ENCODE measurements at places on chromosomes 7 and 10.

- DNase-seq, result no peak
Observed at GRCh38 chr7:27103489-27104226, 1.2 kb upstream of the HOXA2 start.

GRCh38 chr10:26860102-26860442 lies 686 bp downstream of the ABI1 start:
- peak; percentile 71 for DNase-seq

GRCh38 chr7:3321206-3321605 lies 20.2 kb downstream of the SDK1 start:
- no peak for DNase-seq

DNA sequence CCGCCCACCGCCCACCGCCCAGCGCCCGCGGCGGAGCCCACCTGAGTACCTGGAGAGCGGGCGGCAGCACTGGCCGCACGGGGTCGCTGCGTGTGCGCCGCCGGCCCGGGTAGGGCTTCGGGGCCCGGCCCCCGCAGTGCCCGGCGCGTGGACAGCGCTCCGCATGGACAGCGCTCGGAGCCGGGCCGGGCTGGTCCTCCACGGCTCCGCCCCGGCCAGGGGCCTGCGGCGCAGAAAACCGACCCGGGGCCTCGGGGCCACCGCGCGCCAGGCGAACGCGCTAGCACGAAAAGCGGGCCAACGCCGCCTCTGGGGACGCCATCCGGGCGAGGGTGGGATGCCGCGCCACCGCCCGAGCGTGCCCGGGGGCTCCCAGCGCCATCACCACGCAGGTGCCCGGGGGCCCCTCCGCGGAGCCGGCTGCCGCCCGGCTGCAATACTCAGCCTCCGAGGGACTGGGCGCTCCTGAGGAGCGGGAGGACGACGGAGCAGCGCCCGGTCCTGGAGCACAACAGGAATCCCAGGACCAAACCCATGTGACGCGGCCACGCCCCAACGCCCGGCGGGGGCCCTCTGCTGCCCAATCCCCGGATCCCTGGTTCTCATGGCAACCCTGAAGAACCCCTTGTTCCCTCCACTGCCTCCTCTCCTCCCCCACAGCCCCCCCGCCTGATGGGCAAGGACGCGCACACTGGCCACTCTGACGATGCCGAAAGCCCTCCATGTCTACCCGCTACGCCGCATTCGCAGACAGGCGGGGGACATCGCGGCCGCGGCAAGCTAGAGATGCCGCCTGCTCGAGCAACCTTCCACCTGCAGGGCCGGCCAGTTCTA lies at the start of gene GRB10:
Gene GRB10 (minus strand): TSS at position 522 of the 834 bp plus-strand sequence. CDS start 50,574 bp downstream, outside the sequence.
- no peak for DNase-seq

DNA sequence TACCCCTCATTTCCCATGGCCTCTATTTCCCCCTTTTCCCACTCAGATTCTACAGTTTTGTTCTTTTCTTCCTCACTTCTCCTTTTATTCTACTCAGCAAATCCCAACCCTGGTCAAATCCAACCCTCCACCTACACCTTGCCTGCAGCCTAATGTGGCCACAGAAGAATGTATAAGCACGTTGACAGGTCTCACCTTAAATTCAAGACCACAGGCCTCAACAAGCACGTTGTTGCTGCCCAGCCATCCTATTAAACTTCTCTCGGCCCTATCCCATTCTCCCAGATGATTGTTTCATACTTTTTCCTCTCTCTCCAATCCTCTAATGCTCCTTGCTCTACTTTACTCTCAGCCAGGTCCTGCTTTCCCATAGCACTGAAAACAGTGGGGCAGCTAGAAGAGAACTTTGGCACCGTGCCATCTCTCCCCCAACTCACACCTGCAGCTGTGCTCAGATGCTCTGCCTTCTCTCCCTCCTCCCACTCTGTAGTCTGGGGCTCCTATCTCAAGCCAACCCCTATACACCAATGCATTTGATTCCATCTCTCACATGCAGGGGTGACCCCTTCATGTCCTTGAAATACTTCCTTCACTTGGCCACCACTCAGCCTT lies 6.8 kb upstream of the EIF3A start:
- DNase-seq, result no peak

- DNase-seq, result no peak
Observed at GRCh38 chr7:38801786-38802185, 107.2 kb downstream of the VPS41 start.

- DNase-seq, result no peak
Observed at GRCh38 chr7:49791088-49791741, 17.8 kb downstream of the VWC2 start.

DNA sequence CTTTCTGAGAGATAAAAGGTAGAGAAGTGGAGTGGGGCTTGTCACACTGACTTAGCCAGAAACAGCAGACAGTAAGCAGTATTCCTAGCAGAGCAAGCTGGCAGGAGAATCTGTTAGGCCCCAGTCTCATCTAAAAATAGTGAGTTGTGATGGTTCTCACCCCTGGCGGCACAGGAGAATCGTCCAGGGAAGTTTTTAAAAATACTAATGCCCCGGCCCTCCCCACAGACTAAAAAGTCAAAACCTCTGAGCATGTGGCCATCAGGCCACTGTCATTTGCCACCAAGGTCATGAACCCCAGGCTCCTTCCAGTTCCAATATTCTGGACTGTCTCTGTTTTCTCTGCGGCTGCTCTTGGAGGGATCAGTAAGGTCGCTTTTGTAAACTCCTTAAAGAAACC lies 34.0 kb downstream of the LYZL1 start:
- DNase-seq, result no peak
